ENCODE measurements at places on chromosomes 5 and 9.
A peak's percentile ranks its signal among the peaks of the same experiment; 100 is the strongest.

DNA sequence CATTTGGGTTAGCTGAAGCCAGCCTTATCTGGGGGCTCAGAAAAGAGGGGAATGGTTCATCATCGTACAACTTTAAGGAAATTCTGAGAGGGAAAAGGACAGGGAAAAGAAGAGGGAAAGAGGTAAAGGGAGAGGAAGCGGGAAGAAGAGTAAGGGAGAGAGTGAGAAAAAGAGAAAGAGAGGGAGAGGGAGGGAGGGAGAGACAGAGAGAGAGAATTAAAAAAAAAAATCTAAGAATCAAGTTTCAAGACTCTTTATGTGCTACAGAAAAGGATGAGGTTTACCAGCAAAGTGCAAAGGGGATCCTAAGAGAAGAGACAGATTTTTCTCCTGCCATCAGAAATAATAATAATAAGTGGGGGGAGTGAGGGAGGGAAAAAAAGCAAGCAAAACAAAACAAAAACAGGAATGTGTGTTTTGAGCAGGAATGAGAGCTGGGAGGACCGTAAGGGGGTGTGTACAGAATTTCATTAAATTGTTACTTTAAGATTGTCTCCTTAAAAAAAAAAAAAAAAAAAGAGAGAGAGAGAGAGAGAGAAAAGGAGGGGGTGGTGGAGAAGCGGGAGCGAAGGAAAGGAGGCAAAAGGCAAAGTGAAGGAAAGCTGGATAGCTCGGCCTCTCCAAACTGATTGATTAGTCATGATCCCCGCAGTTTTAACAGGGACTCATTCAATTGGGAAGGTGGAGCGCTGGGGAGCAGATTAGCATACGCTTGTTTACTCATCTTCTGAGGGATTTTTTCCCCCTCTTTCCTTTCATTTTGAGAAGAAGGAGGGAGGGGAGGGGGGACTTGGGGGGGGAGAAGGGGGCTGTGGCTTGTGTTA lies 438 bp upstream of the PAPPA start:
- no peak for DNase-seq

- no peak for DNase-seq
These were observed 1120.4 kb upstream of the WWC1 start for GRCh38 chr5:167171056-167171455.

GRCh38 chr9:35406183-35406959 lies 83.5 kb upstream of the RUSC2 start:
- no peak for DNase-seq

- DNase-seq: no peak
These were observed 113.6 kb upstream of the TSLP start for GRCh38 chr5:110957934-110958333.

- peak; percentile 84 for DNase-seq
These were observed at the start of gene NIPSNAP3A for GRCh38 chr9:104747565-104748358. Gene NIPSNAP3A, plus strand, starts transcription at chr9:104747683. Its CDS starts 110 bp downstream, at chr9:104747793.

DNA sequence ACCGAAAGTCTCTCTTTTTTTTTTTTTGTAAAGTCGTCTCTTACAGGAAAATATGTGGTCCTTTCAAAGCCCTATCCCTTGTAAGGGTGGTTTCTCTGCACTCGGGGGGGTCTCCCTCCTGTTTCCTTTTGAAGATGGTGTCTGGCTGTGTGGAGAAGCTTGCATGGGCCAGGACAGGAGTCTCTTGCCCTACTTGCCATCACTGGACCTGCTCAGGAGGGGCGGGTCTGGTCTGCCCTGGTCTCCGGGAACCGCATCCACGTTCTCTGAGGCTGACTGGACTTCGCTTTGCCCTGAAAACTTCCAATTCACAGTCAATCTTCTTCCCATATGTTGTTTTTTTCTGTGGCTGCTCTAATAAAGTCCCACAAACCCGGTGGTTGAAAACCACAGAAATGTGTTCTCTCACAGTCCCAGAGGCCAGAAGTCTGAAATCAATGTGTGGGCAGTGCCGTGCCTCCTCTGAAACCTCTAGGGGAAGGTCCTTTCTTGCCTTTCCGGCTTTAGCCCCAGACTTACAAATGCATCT lies 92.9 kb upstream of the IER5L start:
- no peak for DNase-seq

DNA sequence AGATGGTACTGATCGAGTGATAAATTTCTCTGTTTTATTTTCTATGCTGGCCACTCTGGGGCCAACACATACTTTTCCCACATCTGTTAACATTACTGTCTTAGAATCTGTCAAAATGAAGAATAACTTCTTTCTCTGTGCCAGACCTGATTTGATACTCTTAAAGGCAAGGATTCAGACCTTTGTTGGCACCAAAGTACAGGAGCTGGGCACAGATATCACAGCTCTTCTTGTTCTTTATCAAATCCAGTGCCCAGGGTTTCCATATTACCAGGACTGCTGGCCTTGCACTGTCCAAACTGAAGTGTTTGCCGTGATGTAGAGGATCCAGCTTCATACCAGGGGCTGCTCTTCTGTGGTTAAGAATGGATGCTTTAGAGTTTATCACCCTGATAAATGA lies 20.9 kb downstream of the ZNF474 start:
- DNase-seq: no peak

- no peak for DNase-seq
These were observed 526.9 kb downstream of the DTWD2 start for GRCh38 chr5:118461436-118461835.

DNA sequence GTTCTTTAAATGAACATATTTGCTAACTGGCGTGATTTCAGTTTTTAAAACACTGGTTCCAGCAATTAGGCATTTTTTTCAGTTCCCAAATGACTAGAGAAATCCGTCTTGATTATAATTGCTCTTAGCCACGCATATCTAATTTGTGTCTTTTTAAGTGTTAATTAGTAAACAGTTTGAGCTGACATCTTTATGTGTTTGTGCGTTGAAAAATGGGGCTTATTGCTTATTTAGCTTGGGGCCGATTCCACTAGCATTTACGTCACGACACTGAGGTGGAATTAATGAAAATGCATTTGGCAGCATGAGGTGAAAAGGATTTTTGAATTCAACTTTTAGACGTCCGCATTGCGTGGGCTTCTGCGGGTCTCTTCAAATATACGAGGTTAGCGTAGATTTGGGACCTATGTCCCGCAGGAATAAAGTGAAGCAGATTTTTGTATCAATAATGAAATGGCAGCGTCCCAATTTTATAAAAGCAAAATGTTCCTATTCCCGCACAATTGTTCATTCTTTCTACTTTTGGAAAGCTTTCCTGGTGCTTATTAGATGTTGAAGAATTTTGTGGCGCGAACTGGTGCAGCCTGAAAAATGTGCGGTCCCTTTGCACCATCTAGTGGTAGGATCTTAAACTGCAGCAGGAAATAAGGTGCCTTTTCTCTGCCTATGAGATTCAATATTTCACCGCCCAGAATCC lies 122.7 kb upstream of the LMX1B start:
- DNase-seq: peak; percentile 53

Data from lower leg skin (tissue), 4 donors.